Airway epithelial cell (primary cell): ENCODE measurements at places on chromosomes 2 and 18. TPM values are rescaled to one million over a fixed set of nuclear protein-coding genes. Genes with fewer than 3 reads are reported as not detected.

The LHCGR gene
- total RNA-seq = not detected in 2 replicates

The MDH1B gene
- total RNA-seq = 0.14 and 0.28 TPM in 2 replicates

The CRYGD gene
- not detected in 2 replicates for total RNA-seq

The IL18RAP gene
- total RNA-seq = not detected in 2 replicates

The TEKT4 gene
- total RNA-seq = not detected in 2 replicates

The IL36G gene
- total RNA-seq = 15.7 and 18.5 TPM in 2 replicates

The ABCB11 gene
- total RNA-seq = 0.07 and 0.28 TPM in 2 replicates

The PCBP1 gene
- 87.3 and 107 TPM in 2 replicates for total RNA-seq

The ANKRD36C gene
- total RNA-seq = 3.2 and 6.1 TPM in 2 replicates

The SCYGR2 gene
- total RNA-seq = not detected in 2 replicates

The IL1RL1 gene
- 0.56 and 1.1 TPM in 2 replicates for total RNA-seq

The EGR4 gene
- not detected in 2 replicates for total RNA-seq

The MAP3K19 gene
- total RNA-seq = not detected in 2 replicates

The FTCDNL1 gene
- 0.09 TPM in 1 of 2 replicates, not detected in the other for total RNA-seq

The INHA gene
- not detected in 2 replicates for total RNA-seq
